Stimulated activated CD8-positive, alpha-beta memory T cell treated with anti-CD3 and anti-CD28 coated beads, Interleukin-7, amount 100 ng/mL, for 48 hours (primary cell): ENCODE measurements at places on chromosomes 12 and 14.

DNA sequence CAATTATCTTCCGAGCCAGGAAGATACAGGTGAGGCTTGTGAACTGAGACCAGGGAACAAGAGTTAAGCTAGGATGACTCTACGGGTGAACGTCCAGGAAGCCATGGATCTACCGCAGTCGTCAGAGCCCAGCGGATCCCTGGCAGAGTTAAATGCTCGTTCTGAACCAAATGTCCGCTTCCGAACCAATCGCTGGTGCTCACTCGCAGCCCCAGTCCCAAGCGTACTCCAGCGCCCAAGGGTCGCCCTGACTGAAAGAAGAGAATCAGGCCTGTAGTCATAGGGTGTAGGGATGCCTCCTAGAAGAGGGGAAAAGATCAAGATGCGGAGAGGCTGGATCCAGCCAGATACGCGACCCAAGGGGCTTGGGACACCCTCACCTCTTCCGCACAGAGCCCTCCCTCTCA lies 283 bp downstream of the VIPAS39 start:
- no peak for DNase-seq

DNA sequence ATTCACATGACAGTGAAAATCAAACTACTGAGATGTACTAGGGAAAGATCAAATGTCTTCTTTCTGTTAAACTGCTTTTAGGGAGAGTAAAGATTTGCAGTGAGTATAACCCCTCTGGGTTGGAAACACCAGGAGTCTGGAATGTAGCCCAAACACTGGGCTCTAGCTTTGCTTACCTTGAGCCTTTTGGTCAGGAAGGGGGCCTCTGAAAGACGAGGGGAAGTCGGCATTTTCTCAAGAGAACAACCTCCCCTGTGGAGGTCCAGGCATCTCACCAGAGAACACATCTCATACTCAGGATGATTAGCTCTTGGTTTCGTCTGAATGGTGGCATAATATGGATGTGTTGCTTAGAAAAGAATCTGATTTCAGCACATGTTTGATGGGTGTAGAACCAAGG lies 169.0 kb downstream of the ZFP36L1 start:
- DNase-seq = no peak

- DNase-seq = no peak
Observed at GRCh38 chr12:107027636-107028053, 40.7 kb upstream of the MTERF2 start.

DNA sequence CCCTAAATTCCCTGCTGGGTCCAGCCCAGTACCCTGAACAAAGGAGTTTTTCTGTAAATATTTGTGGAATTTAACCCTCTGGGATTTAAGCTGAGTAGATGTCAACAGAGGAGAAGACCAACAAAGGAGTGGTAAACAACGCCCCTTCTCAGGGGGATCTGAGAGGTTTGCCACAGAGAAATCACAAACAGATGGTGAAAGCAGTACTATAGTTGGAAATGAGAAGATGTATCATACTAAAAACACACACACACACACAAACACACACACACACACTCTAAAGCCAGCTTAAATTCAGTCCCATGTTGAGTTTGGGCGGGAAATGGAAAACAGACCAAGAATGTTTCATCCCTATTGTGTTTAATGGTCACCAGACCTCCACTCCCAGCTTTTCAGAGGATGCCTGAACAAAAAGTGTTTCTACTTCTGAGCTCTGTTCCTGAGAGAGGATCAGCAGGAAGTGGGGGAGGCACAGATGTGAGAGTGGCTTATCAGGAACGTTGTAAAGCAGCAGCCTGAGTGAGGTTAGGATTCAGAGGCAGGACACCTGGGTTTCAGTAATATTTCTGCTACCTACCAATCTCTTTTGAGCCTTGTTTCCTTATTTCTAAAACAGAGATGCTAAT lies 3.2 kb downstream of the BIN2 start:
- DNase-seq = no peak
